ENCODE measurements at places on chromosomes 2 and 18.

GRCh38 chr2:26001743-26002351, 19.6 kb upstream of the KIF3C start:
- DNase-seq, result no peak

DNA sequence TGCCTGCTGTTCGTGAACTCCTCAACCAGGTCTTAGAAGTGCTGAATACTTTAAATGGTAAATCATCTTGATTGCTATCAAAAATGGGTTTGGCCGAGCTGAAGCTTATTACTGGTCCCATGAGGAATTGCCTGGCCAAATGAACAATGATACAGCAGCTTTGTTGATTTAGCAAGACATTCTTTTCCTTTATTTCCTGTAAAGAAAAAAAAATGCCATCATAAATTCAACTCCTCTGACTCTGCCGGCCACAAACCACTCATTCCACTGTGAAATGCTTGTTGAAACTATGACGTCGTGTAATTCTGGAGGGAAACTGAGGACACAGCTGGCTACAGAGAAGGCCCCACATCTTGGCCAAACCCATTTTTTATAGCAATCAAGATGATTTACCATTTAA, 74.2 kb upstream of the ID2 start:
- no peak for DNase-seq

DNA sequence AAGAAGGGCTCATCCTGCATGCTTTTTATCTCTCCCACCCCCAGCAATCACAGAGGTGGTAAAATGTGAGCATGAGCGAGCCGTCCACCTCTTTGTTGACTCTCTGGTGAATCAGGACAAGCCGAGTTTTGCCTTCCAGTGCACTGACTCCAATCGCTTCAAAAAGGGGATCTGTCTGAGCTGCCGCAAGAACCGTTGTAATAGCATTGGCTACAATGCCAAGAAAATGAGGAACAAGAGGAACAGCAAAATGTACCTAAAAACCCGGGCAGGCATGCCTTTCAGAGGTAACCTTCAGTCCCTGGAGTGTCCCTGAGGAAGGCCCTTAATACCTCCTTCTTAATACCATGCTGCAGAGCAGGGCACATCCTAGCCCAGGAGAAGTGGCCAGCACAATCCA, 19.5 kb downstream of the LIPG start:
- no peak for DNase-seq

- DNase-seq, result no peak
Observed at GRCh38 chr2:70772486-70773155, 4.6 kb upstream of the ADD2 start.

GRCh38 chr18:56043641-56044061, 455.7 kb upstream of the TCF4 start:
- peak; percentile 48 for DNase-seq

- no peak for DNase-seq
Observed at GRCh38 chr2:226115102-226115831, 684.4 kb downstream of the IRS1 start.

- no peak for DNase-seq
Observed at GRCh38 chr2:171688129-171688465, 828 bp downstream of the DYNC1I2 start.

DNA sequence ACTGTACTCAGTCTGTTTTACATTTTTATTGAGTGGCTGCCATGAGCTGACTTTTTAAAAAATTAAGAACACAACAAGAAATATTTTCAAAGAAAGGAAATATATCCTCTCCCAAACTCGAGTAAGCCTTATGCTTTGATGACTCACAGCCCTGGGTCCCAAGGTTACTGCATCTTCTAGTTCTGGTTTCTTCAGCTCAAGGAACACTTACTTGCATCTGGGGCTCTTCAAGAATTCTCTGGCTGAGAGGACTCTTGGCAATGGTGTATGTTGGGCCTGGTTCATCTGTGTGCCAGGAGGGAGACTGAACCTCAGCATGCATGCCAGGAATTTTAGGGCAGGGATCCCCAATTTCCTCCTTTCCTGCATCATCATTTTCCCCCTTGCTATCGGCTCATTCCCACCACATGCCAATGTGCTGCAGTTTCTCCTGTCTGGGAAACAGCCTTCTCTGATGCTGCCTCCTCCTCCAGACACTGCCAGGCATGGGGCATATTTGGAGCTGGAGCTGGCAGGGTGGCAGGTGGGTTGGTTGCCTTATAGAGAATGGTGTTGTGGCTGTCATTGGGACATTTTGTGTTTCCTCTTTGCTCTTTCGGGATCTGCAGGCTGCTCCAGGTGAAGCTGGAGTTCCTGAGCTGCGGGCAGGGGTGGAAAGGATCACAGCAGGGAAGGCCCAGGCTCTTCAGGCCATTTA, 192.2 kb upstream of the HS6ST1 start:
- DNase-seq, result no peak

DNA sequence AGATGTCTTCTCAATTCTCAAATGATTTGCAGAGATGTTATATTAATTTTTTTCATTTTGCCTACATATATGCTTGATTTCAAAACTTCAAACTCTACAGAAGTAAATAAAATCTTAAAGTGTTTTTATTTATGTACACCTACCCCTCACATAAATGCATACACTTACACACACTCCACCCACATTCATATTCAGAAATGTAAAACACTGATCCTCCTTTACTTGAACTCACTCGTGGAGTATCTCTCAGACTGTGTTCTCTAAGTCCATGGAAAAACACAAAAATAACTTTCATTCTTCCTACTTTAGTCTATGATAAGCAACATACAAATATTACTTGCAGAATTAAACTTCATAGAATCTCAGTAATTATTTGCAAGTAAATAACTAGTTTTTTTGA, 209.1 kb upstream of the RBMS1 start:
- DNase-seq, result no peak

DNA sequence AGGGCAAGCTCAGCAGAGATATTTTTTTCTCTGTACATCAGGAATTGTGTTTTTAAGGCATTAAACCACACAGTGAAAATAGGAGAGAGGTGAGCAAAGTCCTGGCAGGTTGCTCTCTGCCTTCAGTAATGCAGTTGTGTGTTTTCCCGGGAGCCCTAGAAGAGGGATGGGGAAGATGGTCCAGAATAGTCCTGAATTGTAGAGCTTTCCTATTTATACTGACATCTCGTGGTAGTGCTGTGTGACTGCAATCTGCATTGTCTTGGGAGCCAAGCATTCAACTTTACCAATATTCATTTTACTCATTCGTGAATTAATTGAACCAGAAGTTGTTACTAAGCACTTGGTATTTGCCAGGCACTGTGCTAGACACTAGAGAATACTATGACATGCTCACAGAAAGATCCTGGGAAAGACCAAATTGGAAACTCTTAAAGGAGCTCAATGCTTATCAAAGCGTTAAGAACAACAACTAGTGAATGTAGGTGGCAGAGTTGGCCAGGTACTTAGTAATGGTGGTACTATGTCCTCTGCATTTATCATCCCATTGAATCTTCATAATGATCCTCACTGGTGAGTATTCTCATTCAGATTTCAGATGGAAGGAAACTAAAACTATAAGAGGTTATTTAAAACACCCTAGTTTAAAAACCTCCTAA, 214.6 kb downstream of the TRIB2 start:
- no peak for DNase-seq

- DNase-seq, result peak; percentile 91
Observed at GRCh38 chr18:74819433-74820059, 221.9 kb downstream of the ZNF407 start.

- DNase-seq, result no peak
Observed at GRCh38 chr18:48555465-48555995, 16.7 kb downstream of the CTIF start.

- DNase-seq, result no peak
Observed at GRCh38 chr2:10460366-10460796, 12.3 kb upstream of the ODC1 start.

- DNase-seq, result no peak
Observed at GRCh38 chr18:8783994-8784530, 78.7 kb downstream of the MTCL1 start.

DNA sequence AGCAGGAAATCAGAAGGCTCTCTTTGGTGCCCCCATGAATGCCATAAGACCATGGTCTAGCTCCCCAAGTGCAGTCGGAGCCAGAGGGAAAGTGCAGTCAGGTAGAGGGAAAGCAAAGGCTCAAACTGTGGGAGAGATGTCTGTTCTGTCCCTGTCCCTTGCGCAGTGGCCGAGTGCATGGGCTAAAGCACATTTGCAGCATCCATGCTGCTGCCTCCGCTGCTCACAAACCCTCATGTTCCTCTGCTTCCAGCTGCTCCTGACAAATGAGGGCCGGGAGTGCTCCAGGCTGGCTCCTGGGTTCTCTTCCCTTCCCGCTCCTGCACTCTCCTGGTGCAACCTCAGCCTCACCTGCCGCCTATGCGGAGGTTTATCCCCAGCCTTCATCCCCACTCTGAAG, 34.2 kb downstream of the SCTR start:
- no peak for DNase-seq

DNA sequence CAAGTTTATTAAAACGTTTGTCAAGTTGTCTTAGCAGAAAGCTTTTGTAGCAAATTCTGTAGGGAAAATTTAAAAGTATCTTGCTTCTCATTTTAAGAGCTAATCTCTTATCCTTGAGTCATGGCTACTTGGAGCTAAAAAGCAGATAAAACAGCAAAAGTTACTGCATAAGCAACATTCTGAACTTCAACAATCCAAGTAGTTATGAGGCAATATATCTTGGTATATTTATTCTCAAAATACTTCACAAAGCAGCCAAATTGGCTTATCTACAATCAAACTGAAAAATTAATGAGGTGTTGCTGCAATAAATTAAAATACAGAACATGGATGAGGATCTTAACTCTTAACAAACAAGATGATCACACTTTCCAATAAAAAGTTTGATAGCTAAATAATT, 306.5 kb downstream of the PIEZO2 start:
- DNase-seq, result no peak

GRCh38 chr2:19932928-19933327, 31.1 kb upstream of the TTC32 start:
- DNase-seq, result no peak

Measured in H9 (cell line).